Caki2 (cell line): ENCODE measurements at places on chromosomes 1 and 21. TPM values are rescaled to one million over a fixed set of nuclear protein-coding genes. Genes with fewer than 3 reads are reported as not detected.

The NBPF6 gene
- total RNA-seq: not detected in 2 replicates

The S100A16 gene
- total RNA-seq: 310 and 401 TPM in 2 replicates

The NR1I3 gene
- total RNA-seq: not detected in 2 replicates

The CHIA gene
- total RNA-seq: not detected in 2 replicates

The LCE2A gene
- total RNA-seq: not detected in 2 replicates

The TESK2 gene
- 1.9 TPM in 1 of 2 replicates, not detected in the other for total RNA-seq

The OR2T33 gene
- not detected in 2 replicates for total RNA-seq

The RAP1A gene
- total RNA-seq: 12.1 and 15.3 TPM in 2 replicates

The PCAT6 gene
- not detected in 2 replicates for total RNA-seq

The GREM2 gene
- total RNA-seq: 0.34 TPM in 1 of 2 replicates, not detected in the other

The RGSL1 gene
- total RNA-seq: not detected in 2 replicates

The SLC25A34 gene
- 0.07 and 1.0 TPM in 2 replicates for total RNA-seq

The AADACL3 gene
- total RNA-seq: not detected in 2 replicates
